ENCODE measurements at places on chromosomes 3 and 15.

- DNase-seq = peak; percentile 62
Observed at GRCh38 chr3:58274027-58274614, 31.9 kb upstream of the RPP14 start.

DNA sequence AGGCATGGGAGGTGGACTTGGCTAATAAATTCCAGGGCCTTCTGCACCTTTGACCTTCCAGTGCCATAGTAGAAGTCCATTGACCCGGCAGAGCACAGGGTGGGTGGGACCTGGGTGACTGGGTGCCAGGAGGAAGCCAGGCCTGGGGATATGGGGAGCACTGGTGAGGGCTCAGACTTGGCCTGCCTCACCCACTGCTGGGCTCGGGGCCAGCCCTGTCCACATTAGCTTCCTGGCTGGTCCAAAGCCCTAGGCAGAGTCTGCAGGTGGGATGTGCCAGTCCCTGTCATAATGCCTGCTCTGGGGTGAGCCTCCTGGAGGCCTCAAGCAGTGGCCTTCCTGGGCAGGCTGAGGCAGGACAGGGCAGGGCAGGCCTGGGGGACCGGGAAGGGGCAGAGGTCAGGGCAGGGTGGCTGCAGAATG is 38.1 kb upstream of the CHRNB4 start:
- DNase-seq = no peak

- DNase-seq = no peak
Observed at GRCh38 chr3:50652709-50653108, 22.0 kb upstream of the DOCK3 start.

DNA sequence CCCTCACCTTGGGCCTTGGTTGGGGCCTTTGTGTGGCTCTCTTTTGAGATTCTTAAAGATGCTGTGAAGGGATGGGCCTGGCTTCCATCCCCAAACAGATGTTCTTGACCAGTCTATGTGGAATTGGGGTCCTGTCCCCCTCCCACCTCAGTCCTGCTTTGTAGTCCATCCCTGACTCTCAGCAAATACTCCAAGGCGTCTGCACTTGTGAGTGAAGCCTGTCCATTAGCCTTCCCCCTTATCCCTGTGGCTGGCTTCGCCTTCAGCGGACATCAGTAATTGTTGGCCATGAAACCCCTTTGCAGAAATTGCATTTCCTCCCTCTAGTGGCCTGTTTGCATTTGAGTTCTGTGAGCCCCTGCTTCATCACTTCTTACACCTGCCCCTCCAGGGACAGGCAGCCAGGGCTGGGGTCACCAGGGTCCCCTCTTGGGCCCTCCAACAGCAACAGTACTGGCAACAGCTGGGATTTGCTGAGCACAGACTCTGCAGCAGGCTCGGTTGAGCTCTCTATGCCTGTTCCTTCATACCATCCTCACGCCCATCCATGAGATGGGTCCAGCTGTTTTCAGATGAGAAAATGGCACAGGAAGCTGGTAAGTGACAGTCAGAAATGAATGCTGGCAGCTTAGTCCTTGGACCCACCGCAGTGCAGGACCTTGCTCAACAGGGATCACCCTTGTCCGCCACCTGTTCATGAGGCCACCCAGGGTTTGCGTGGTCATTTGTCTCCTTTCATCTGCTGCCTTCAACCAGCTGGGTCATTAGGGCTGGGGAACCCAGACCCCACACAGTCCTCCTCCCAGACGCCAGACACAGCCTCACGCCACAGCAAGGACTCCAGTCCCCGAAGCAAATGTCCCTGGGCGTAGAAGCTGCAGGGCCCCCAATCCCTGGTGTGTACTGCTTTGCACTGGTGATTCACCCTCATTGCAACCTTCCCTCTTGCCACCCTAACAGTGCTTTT is 8.9 kb upstream of the LRRK1 start:
- no peak for DNase-seq

GRCh38 chr3:110165370-110165743 is 828.0 kb upstream of the DPPA4 start:
- DNase-seq = no peak

DNA sequence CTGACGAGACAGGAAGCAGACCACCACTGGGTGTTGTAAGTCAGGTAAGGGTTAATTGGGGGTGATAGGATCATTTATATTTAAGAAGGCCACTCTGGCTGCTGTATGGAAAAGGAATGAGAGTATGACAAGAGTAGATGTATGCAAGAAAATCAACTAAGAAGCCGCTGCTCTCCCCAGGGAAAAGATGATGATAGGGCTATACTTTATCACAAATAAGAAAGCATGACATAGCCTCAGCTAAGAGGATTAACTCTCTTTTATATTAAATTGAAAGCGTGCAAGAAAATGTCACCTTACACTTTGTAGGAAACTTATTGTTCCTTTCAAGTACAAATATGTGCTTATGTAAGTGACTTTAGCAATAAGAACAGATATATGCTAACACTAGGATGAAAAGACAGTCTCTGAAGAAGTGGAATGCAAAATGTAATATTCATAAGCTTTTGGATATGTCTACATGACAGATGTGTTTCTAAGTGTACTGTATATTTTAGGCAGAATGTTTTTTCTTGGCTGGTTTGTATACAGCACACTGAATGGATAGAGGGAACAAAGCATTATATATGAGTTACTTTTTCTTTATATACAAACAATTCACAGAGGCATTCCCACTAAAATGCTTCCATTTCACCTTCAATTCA is 8.7 kb upstream of the NDUFB4 start:
- no peak for DNase-seq

DNA sequence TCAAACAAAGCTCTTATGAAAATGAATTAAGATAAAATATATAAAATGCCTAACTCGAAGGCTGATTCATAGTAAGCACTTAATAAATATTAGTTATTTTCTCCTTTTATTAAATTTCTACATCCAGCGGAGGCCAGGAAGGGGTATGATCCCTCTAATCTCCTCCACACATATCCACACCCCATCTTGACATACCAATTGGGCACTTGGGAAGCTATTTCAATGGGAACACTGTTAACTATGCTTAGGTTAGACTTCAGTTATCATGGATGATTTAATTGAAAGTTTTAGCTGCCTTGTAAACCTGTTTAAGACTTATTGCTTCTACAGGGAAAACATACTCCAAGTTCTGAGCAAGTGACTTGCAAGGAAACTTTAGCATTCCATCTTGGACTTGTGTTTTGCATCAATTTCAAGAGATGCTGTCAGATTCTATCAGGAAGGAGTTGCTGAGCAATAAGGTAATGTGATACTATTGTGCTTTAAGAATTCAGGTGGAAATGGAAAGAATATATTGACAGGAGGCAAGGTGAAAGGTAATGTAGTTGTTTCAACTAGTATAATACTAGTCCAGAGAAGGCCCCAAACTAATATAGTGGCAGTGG is 120.4 kb upstream of the TSPAN3 start:
- DNase-seq = no peak

DNA sequence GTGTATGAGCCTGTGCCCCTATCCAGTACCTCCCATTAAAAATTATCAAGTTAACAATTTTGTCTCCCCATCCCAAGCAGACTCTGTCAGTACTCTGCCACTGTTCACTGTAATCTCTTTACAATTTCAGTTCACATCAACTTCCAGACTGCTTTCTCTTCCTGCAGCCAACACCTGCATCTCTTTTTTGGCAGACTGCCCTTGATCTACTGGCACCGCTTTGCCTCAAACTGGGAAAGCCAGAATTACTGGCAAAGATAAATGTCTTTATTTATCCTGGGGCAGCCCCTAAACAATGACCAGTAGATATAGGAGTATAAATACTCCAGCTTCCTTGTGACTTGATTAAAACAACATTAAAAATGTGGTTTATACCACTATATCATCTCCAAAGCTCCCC is 494.1 kb downstream of the ZNF385D start:
- no peak for DNase-seq

DNA sequence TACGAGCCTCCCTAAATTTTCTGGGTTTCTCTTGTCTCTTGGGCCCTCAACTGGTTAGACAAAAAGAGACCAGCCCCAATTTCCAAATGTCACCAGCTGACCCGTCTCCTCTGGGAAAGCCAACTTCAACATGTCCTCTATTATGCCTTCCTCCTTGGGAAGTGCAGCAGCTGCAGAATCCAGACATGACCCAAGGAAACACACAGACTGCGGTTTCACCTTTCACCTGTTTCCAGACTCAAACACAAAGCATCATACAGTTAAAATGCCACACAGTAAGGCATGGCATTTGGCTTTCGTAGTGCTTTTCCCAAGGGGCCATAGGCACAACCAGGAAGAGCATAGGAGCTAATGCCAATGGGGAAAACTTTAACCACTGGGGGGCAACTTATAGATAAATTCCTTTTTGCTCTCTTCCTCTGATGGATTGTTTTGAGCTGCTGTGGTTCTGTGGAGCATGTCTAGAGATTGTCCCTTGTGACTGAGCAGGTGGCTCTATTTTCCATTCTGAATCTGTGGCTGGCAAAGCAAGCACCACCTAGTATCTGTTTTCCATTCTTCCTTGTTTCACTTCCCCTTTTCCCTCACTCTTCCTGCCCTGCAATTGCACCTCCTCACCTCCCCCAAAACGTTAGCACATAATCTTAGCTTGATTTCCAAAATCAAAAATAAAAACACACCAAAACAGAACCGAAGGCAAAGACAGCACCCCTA is 49.3 kb downstream of the HHLA2 start:
- DNase-seq = no peak

- no peak for DNase-seq
Observed at GRCh38 chr3:143430568-143430967, 311.0 kb downstream of the CHST2 start.

DNA sequence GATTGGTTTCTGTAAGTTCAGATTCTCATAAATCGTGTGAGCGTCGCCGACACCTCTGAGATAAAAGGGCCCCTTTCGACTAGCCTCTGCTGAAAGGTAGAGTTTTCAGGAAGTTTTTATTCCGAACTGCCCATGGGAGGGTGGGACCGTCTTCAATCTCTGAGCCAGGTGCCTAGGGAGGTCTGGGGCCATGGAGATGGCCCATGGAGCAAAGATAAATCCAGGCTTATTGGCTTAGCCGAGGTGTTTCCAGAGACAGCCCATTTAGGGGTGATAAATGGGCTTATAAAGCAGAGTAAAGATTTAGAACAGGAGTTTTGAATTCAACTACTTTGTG is 442 bp downstream of the QTRT2 start:
- no peak for DNase-seq

- DNase-seq = peak; percentile 68
Observed at GRCh38 chr3:172562871-172563865, 39.9 kb upstream of the TNFSF10 start.

DNA sequence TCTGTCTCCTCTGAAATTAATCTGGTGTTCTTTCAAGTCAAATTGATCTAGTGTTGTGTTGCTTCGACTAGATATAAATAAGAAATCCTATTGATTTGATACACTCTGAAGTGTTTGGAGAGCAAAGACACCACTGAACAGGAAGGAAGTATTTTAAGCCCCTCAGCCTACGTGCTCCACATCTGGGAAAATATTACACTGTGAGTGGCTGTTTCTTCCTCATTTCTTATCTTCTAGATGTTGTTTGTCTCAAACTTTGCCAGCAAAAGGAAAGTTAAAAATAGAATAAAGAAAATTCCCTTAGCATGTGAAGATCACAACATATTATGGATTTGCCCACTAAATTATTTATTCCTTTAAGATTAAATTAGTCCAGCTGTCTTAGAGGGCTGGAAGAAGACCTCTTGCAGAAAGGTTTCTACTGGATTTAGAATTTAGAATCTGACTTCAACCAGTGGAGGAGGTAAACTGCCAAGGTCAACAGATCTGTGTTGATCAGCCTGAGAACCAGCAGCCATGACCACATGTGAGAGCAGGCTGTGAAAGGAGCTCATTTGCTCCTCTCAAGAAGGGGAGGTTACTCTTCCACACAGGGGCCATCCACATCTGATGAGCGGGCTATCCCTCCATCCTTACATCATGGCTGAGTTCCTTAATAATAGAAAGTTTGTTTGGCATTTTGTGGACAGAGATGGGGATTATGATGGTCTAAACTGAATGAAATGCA is 46.3 kb upstream of the ACKR4 start:
- DNase-seq = no peak

DNA sequence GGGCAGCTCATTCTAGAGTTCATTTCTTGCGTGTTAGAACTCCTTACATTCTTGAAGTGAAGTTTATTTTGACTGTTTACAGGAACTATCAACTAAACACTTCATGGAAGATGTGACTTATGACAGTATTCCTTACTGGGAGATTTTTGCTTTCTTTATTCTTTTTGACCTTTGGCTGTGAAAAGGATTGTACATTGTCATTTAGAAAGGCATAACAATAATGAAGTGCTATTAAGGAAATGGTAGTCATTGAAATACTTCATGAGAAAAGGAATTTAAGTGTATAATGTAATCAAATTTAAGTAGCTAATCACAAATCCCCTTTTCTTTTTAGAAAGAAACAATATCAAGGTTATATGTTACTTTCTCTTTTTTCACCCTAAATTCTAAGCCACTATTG is 11.3 kb downstream of the P2RY14 start:
- DNase-seq = no peak

DNA sequence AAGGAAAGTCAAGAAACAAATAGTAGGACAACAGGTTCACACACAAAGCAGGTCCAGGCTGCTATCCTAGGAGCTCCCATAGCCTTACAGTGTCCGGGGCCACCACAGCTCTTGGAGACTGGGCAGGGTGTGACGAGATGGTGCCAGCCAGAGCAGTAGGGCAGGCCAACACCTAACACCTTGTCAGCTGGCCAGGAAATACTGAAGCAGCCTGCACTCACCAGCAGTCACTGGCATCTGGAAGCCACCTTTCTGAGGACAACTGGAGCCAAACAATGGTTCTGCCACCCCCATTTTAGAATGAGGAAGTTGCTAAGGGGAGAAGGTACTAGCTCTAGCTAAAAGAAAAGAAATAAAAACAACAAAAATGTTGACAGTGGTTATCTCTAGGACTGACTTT is 47.2 kb downstream of the CCDC12 start:
- no peak for DNase-seq

DNA sequence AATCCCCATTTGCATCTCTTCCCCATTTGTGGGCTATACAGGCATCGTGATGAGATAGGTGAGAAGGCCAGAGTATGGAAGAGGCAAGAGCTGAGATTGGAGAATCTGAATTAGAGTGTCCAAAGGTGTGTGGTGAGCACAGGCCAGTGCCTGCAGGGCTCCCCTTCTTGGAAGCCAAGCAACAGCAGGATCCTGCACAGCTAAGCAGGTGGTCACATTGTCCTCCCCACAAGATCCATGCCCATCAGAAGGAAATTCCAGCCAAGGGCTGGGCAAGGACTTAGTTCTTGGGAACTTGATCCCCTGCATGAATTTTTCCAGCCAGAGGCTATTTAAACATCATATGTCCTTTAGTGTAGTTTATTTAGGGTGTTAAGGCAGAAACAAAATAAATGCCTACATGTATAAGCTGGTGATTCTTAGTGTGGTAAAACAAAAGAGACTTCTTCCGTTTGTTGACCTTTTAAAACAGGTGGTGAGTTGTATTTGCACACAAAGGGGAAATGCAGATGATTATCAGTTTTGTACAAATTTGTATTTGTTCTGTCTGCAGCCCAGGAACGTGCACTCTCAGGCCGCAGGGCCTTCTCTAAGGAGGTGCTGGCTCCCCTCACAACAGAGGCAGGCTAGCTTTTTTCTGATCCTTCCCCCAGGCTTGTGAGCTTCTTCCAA is 110.2 kb downstream of the PLCL2 start:
- no peak for DNase-seq

- DNase-seq = no peak
Observed at GRCh38 chr3:143071776-143072175, 47.8 kb upstream of the CHST2 start.

- no peak for DNase-seq
Observed at GRCh38 chr3:136804813-136805212, 14.1 kb upstream of the SLC35G2 start.

GRCh38 chr3:193333229-193333628 is 45.3 kb downstream of the ATP13A5 start:
- DNase-seq = no peak

- DNase-seq = no peak
Observed at GRCh38 chr15:79169526-79170133, 79.0 kb upstream of the RASGRF1 start.
